K562 (cell line): ENCODE measurements at places on chromosomes 6 and 20. TPM values are rescaled to one million over a fixed set of nuclear protein-coding genes. Genes with fewer than 3 reads are reported as not detected.

- no peaks in the 10 kb centered on the region for H3K36me3 ChIP-seq
- H3K27me3 ChIP-seq = no peaks in the 10 kb centered on the region
- H3K27ac ChIP-seq = no peak overlapping the region
Measured at GRCh38 chr6:5439749-5440148, 178.4 kb downstream of the FARS2 start.

- no peaks in the 10 kb centered on the region for H3K36me3 ChIP-seq
- DNase-seq = no peak
- H3K27ac ChIP-seq = no peak overlapping the region
- no peaks in the 10 kb centered on the region for H3K27me3 ChIP-seq
- no peak overlapping the region for H3K4me3 ChIP-seq
Measured at GRCh38 chr6:32517654-32518445, 12.2 kb downstream of the HLA-DRB5 start.

- peaks cover 62% of the 10 kb centered on the region for H3K27me3 ChIP-seq
- H3K27ac ChIP-seq = no peak overlapping the region
- DNase-seq = no peak
- H3K4me3 ChIP-seq = no peak overlapping the region
- peaks cover 11% of the 10 kb centered on the region; the same call in 2 of the 3 replicates for H3K4me1 ChIP-seq
- H3K36me3 ChIP-seq = no peaks in the 10 kb centered on the region
Measured at GRCh38 chr6:4611429-4612129, 164.6 kb upstream of the CDYL start.

DNA sequence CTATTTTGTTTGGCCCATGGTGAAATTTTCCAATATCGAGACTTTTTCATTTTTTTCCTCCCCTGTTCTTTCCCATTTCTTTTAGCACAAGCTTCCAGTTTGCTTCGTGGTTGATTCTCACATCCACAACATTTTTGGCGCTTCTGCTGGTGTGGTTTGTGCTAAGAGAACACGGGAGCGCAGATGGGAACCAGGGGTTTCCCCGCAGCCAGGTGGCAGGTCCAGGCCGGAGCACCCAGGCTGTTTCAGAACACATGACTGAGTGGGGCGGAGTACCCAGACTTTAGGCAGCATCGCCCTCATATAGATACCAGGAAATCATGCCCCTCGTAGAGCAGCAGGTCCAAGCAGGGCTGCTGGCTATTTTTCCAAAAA is 58.0 kb downstream of the SYTL3 start:
- DNase-seq = no peak
- no peaks in the 10 kb centered on the region for H3K36me3 ChIP-seq
- H3K4me1 ChIP-seq = peaks cover 35% of the 10 kb centered on the region
- H3K4me3 ChIP-seq = no peak overlapping the region

- H3K27ac ChIP-seq = no peak overlapping the region
- peaks cover 46% of the 10 kb centered on the region for H3K27me3 ChIP-seq
- no peaks in the 10 kb centered on the region for H3K4me1 ChIP-seq
- no peaks in the 10 kb centered on the region for H3K36me3 ChIP-seq
Measured at GRCh38 chr20:58219342-58219700, 9.1 kb downstream of the ANKRD60 start.

DNA sequence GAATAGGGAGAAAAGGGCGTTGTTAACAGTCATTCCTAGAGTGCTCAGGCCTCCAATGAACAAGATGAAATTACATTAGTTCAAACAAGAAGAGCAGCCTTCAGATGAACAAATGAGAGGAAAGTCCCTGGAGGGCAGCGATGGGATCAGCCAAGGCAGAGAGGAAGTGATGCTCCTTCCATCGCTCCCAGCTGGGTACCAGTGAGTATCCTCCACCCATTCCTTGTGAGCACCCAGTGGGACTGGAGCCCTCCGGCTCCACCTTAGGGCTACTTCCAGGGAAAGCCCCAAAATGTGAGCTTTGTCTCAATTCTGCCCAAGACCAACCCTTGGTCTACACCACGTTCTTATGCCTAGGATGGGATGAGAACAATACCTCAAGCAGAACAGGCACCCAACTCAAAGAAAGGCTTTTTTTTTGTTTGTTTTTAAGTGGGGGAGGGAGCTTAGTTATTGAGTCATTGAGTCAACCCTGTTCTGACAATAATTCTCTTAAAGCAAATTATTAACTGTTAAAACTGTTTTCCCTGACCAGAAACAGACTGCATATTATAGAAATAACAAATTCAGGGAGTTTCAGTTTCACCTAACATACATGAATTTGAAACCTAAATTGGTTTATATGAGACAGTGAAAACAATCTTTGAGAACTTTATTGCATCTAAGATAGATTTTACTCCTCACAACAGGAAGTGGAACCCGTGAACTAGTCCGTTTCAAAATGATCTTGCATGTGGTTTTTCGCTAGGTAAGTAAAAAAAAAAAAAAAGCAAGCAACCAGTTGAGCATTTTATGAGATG is 106.9 kb downstream of the IPCEF1 start:
- no peaks in the 10 kb centered on the region for H3K4me1 ChIP-seq
- peaks cover under 1% of the 10 kb centered on the region; the same call in 1 of the 2 replicates for H3K27me3 ChIP-seq
- DNase-seq = no peak
- no peaks in the 10 kb centered on the region for H3K36me3 ChIP-seq
- no peak overlapping the region for H3K27ac ChIP-seq

GRCh38 chr20:1045860-1046418 is 43.8 kb upstream of the RSPO4 start:
- H3K36me3 ChIP-seq = no peaks in the 10 kb centered on the region
- H3K27ac ChIP-seq = no peak overlapping the region
- no peaks in the 10 kb centered on the region for H3K4me1 ChIP-seq
- H3K4me3 ChIP-seq = no peak overlapping the region

- H3K36me3 ChIP-seq = no peaks in the 10 kb centered on the region
- no peak overlapping the region for H3K4me3 ChIP-seq
- no peaks in the 10 kb centered on the region for H3K27me3 ChIP-seq
- no peak overlapping the region for H3K27ac ChIP-seq
- no peak for DNase-seq
Measured at GRCh38 chr6:82602776-82603175, 239.2 kb downstream of the TPBG start.

DNA sequence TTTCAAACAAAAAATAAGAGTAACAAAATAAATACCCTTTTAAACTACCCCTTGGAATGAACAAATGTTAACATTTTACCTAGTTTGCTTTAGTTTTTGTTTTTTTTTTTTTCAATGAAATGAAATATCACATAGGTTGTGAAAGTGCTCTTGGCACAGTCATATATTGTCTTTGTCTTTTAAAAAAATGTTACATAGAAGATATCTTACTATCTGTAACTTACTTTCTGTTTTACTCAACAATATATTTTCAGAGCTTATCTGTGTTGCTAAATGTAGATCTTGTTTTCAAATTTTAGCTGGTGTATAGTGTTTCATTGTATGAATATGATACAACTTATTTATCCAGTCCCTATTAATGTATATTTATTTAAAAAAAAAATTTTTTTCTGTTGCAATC is 8.6 kb downstream of the CEP57L1 start:
- H3K4me3 ChIP-seq = no peak overlapping the region
- peak overlapping the region; percentile 65; the same call in 2 of the 3 replicates for H3K27ac ChIP-seq
- no peak for DNase-seq
- peaks cover 9% of the 10 kb centered on the region for H3K4me1 ChIP-seq
- no peaks in the 10 kb centered on the region for H3K27me3 ChIP-seq

DNA sequence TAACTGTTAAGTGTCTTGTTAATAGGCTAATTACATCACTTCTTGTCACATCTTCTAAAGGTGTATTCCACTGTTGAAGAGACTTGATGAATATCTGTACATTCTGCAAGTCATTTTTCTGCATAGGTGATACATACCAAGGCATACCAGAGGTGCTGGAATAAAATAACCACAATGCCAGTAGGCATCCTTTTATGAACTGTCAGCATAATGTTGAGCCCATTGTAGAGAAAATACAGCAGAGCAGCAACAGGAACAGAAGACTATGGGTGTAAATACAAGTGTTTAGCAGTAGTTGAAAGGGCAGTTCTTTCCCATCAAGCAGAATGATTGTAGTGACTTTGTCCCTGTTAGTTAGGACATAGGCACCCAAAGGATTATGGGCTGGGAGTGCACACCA is 44.4 kb upstream of the ZNF337 start:
- no peaks in the 10 kb centered on the region for H3K4me1 ChIP-seq
- H3K4me3 ChIP-seq = no peak overlapping the region
- DNase-seq = no peak
- no peaks in the 10 kb centered on the region for H3K36me3 ChIP-seq

GRCh38 chr20:62765021-62765420 is 31.3 kb upstream of the MRGBP start:
- no peak overlapping the region for H3K4me3 ChIP-seq
- H3K4me1 ChIP-seq = peaks cover 46% of the 10 kb centered on the region
- H3K27ac ChIP-seq = no peak overlapping the region
- no peaks in the 10 kb centered on the region for H3K36me3 ChIP-seq
- DNase-seq = no peak

DNA sequence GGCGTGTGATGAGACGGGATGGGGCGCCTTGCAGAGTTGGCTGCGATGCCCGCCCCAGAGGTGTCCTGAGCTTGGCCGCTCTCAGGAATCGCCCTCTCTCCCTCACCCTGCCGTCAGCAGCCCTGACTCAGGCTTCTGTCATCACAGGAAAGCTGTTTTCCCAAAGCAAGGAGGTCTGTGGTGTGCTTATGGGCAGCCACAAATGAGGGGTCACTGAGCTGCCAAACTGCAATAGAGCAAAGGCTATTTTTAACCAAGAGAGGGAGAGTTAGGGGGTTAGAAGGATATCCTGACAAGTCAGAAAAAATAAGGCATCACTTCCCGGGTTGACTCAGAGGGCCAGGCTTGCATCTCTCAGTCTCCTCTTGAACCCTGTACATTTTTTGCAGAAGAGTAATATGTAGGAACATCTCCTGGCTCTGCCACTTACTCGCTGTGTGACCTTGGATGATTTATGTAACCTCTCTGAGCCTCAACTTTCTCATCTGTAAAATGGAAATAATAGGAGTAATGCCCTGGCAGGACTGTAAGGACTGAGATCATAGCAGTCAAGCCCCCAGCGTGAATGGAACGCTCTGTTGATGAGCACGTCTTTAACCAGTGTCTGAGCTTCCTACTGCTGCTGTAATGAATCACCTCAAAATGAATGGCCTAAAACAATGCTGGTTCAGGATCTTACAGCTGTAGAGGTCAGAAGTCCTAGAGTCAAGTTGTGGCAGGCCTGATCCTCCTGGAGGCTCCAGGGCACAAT is 181.9 kb downstream of the NFATC2 start:
- no peak overlapping the region for H3K4me3 ChIP-seq
- H3K27me3 ChIP-seq = peaks cover 5% of the 10 kb centered on the region; the same call in 2 of the 3 replicates
- DNase-seq = no peak
- H3K36me3 ChIP-seq = no peaks in the 10 kb centered on the region

DNA sequence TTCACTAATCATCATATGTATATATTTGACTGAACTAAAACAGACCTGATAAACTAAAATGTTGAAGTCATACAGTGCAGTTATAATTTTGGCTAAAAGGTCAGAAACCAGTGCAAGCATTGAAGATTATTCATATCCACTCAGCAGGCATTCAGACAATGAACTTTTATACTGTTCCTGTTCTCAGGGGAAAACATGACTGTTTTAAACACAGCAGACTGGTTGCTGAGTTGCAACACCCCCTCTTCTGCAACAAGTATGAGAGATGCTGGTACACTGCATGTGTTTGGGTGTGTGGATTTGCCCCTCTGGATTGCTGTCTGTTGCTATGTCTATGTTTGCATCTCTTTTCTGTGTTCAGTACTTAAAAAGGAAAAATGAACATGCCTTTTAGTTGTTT is 206.8 kb downstream of the EYA4 start:
- no peak overlapping the region for H3K27ac ChIP-seq
- no peak for DNase-seq
- H3K4me1 ChIP-seq = no peaks in the 10 kb centered on the region
- H3K27me3 ChIP-seq = no peaks in the 10 kb centered on the region
- no peaks in the 10 kb centered on the region for H3K36me3 ChIP-seq

- peaks cover 13% of the 10 kb centered on the region; the same call in 1 of the 3 replicates for H3K27me3 ChIP-seq
- no peak overlapping the region for H3K4me3 ChIP-seq
- no peaks in the 10 kb centered on the region for H3K36me3 ChIP-seq
- no peaks in the 10 kb centered on the region for H3K4me1 ChIP-seq
Measured at GRCh38 chr6:148203970-148204369, 138.7 kb upstream of the SASH1 start.

DNA sequence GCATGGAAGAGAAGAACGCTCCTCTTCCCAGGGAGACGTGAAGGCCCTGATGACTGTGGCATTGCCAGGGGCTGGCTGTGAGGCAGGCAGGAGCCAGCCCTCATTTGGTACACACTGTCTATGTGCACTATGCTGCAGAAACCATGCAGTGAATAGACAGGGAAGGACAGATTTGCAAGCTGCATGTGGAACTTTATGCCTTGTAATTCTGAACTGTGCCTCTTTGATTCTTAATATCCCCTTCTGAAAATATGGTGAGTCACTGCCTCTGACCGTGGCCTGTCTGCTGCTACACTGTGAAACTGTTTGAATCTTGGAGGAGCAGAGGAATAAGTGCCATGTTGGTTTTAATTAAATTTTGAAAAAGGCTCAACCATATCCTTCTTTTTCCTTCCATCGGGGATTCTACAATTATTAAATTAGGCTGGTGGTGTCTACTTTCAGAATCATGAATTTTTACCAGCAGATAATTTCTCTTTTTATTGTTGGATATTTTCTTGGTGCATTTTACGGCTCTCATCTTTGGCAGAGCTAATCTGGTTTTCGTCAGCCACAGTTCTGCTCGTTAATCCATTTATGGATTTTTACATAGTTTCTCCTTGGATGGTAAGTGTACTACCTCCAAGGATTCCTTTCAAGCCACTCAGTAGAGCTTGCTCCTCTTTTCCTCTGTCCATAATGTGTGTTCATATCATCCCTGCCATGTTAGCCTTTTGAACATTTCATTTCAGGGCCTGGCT is 301.0 kb upstream of the SLC35B3 start:
- no peak overlapping the region for H3K4me3 ChIP-seq
- no peaks in the 10 kb centered on the region for H3K36me3 ChIP-seq
- no peaks in the 10 kb centered on the region for H3K27me3 ChIP-seq
- DNase-seq = no peak
- H3K4me1 ChIP-seq = no peaks in the 10 kb centered on the region

DNA sequence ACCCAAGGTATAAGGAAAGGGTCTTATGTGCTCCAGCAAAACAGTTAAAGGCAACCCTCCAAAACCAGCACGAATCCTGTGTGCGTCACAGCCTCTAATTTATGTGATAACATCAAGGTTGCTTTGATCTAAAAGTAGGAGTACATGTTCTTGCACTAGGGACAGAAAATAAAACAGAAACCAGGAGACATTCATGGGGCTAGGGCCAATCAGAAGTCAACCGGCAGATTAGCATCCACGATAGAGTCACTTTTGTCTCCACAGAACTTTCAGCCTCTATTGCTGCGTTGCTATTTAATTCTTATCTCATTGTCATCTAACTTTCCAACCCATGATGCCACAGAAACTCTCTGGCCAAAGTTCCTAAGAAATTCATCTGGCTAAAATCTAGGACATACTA is 178.8 kb upstream of the PTCHD4 start:
- H3K27ac ChIP-seq = no peak overlapping the region
- H3K4me3 ChIP-seq = no peak overlapping the region
- no peaks in the 10 kb centered on the region for H3K36me3 ChIP-seq
- no peak for DNase-seq
- H3K27me3 ChIP-seq = no peaks in the 10 kb centered on the region
- no peaks in the 10 kb centered on the region for H3K4me1 ChIP-seq

GRCh38 chr6:148082044-148082443 is 260.6 kb upstream of the SASH1 start:
- no peaks in the 10 kb centered on the region for H3K36me3 ChIP-seq
- no peaks in the 10 kb centered on the region for H3K4me1 ChIP-seq
- no peak overlapping the region for H3K27ac ChIP-seq
- no peaks in the 10 kb centered on the region for H3K27me3 ChIP-seq

Gene BMP6
- total RNA-seq = 0.07 and 0.13 TPM in 2 replicates

Gene COL9A3
- 1.3 and 1.7 TPM in 2 replicates for total RNA-seq

Gene FAM83D
- total RNA-seq = 51.9 and 55.6 TPM in 2 replicates

Gene FAM184A
- total RNA-seq = 9.5 and 13.6 TPM in 2 replicates

Gene RNF182
- total RNA-seq = 21.3 and 22.8 TPM in 2 replicates

Gene GMPR
- 64.1 and 73.7 TPM in 2 replicates for total RNA-seq

Gene MYH7B
- 0.11 and 0.13 TPM in 2 replicates for total RNA-seq

Gene GABRR1
- total RNA-seq = not detected in 2 replicates

Gene PRDM13
- total RNA-seq = not detected in 2 replicates
